Lower leg skin (tissue), 4 donors: ENCODE measurements at places on chromosomes 3 and 15. TPM values are rescaled to one million over a fixed set of nuclear protein-coding genes. Genes with fewer than 3 reads are reported as not detected.

GRCh38 chr15:37765786-37766185, 168.7 kb upstream of the TMCO5A start:
- DNase-seq: no peak

Gene ACP3
- 50.0 TPM for total RNA-seq

- DNase-seq: no peak
These were observed 30.2 kb downstream of the LYSMD4 start for GRCh38 chr15:99702895-99703602.

Gene PLA1A
- 2.6 TPM for total RNA-seq

DNA sequence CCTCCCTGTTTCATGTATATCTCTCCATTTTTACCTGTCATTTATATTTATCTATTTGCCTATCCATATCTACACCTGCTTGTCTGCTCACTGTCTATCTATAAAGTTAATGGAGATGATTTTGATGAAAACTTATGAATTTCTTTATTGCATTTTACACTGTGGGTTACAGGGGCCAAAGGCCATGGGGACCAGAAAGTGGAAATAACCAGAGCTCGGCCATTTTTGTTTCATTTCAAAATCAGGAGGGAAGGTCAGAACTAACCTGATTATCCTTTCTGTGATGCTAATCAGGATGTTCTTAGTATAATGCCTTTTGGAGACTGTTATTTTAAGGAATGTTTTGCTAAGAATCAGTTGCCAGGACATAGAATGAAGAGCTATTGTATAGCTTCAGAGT, 147.2 kb downstream of the LPP start:
- DNase-seq: no peak

GRCh38 chr15:68436680-68437079, 4.7 kb upstream of the ITGA11 start:
- no peak for DNase-seq

Gene PRR23E
- total RNA-seq: not detected

Gene FOXB1
- not detected for total RNA-seq

- no peak for DNase-seq
These were observed 28.3 kb downstream of the IGF2BP2 start for GRCh38 chr3:185796431-185797107.

DNA sequence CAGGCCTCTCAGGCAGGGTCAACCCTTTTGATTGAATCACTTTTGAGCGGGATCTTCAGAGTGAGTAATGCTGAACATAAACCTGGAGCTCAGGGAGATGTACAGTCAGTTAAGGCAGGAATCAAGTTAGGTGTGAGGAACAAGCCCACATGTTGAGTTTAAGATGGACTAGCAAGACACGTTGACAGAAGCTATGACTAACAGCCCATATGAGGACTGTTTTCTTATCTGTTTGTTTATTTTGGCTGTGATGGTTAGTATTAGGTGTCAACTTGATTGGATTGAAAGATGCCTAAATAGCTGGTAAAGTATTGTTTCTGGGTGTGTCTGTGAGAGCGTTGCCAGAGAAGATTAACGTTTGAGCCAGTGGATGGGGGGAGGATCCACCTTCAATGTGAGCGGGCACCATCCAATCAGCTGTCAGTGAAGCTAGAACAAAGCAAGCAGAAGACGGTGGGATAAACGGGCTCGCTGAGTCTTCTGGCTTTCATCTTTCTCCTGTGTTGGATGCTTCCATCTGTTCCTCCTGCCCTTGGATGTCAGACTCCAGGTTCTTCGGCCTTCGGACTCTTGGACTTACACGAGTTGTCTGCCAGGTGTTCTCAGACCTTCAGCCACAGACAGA, 232.3 kb upstream of the STAC start:
- no peak for DNase-seq

Gene CLDN16
- 1.1 TPM for total RNA-seq

Gene TNNC1
- 73.7 TPM for total RNA-seq

GRCh38 chr3:134333522-134334181, 40.6 kb downstream of the AMOTL2 start:
- DNase-seq: peak; percentile 85
